Stimulated activated CD8-positive, alpha-beta memory T cell treated with anti-CD3 and anti-CD28 coated beads, Interleukin-4, amount 100 ng/mL, for 1 hour (primary cell): ENCODE measurements at places on chromosomes 6 and 20.

DNA sequence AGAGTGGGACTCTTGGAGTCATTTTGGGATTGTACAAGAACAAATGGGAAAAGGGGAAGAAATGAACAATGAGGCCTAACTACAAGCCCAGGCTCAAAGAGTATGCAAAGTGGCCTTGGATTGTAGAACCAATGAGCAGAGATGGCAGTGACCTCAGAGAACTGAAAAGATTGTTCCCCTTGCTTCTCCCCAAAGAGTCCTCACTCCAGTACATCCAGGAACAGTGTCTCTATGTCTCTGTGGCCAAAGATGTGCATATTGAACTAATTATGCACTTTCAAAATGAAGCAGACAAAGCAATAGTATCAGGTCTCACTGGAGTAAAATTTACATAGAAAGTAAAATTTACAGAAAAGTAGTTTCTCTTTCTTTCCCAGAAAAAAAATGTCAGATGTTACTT lies 81.0 kb downstream of the SMLR1 start:
- no peak for DNase-seq

- no peak for DNase-seq
Observed at GRCh38 chr6:72976484-72976883, 248.8 kb downstream of the KHDC1L start.

GRCh38 chr20:51715856-51716185 lies 52.4 kb downstream of the ATP9A start:
- no peak for DNase-seq

DNA sequence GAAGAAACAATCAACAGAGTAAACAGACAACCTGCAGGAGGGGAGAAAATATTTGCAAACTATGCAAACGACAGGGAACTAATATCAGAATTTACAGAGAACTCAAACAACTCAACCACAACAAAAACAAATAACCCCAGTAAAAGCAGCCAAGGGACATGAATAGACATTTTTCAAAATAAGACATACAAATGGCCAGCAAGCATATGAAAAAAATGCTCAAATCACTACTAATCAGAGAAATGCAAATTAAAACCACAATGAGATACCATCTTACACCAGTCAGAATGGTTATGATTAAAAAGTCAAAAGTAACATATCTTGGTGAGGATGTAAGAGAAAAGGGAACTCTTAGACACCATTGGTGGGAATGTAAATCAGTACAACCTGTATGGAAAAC lies 215.0 kb downstream of the THBS2 start:
- no peak for DNase-seq

DNA sequence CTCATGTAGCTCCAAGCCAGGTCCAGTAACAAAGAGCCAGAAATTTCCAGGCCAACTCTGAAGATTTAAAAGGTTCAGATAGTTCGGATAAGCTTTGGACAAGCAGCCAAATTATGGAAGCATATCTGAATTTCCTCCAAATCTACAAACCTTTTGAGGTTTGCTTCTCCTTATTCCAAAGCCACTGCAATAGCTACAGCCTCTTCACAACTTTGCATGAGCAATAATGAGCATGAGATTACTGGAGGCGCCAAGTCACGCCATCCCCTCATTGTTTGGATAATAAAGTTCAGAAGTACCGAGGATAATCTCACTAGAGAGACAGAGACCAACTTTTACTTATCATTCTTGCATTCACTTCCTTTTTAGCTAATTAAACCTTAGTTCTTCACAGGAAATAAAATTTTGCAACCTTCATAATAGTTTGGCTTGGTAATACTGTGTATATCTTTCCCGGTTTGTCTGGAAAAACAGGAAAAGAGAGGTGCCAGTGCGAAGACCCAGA lies 329.6 kb upstream of the RSPO3 start:
- DNase-seq = no peak

DNA sequence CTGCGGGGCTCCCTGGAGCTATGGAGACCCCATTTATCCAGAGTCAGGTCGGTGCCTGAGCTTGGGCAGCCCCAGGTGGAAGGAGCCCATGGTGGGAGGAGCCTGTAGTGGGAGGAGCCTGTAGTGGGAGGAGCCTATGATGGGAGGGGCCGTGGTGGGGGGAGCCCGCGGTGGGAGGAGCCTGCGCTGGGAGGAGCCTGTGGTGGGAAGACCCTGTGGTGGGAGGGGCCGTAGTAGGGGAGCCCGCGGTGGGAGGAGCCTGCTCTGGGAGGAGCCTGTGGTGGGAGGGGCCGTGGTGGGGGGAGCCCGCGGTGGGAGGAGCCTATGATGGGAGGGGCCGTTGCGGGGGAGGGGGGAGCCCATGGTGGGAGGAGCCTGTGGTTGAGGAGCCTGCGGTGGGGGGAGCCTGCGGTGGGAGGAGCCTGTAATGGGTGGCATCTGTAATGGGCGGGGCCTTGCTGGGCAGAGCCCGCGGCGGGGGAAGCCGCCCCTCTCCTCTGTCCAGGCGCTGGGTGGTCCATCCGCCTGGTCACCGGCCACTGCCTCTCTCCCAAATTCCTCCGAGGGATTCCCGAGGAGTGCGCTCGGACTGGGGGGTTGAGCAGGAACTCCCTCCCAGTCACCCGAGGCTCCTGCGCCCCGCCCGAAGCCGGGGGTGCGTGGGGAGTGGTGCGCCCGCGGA lies 567 bp upstream of the FNDC11 start:
- peak; percentile 83 for DNase-seq

GRCh38 chr6:150380256-150380655 lies 11.4 kb downstream of the IYD start:
- DNase-seq = no peak

DNA sequence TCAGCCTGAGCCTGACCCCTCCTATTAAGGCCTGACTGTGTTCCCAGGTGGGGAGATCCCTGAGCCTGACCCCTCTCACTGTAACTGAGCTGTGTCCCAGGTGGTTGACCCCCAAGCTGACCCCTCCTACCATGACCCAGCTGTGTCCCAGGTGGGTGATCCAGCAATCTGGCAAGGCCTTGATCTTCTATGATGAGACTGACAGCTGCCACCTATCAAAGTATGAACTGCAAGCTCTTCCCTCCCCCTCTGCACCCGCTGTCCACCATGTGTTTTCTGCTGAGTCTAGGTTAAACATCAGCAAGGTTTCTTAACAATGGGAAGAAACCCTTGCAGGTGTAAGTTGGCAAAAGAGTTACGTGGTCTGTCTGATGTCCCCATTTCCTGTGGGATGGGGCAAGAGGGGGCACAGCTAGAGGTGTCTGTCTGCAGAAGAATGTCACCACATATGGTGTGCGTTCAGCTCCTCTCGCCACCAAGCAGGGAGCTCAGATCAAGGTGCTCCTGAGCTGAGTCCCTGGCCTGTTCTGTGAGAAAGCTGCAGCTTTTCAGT lies 5.9 kb downstream of the PXDC1 start:
- DNase-seq = no peak

DNA sequence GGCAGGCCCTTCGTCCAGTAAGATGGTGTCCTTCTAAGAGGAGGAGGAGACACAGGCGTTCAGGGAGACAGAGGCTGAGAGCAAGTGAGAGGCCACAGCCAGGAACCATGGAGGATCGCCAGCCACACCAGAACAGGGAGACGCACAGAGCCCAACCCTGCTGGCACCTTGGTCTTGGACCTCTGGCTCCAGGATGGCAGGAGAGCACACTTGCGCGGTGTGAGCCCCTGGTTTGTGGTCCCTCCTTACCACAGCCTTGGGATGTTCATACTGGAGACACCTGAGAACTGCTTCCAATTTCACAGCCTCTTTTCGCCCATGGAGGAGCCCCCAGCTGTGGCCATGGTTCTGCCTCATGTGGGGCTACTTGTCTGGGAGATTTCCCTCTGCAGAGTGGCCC lies 222.4 kb downstream of the DLL1 start:
- DNase-seq = no peak

GRCh38 chr6:157649311-157650260 lies 173.5 kb upstream of the SNX9 start:
- DNase-seq = no peak

- no peak for DNase-seq
Observed at GRCh38 chr6:170092826-170093225, 198.1 kb downstream of the DLL1 start.

GRCh38 chr6:135932651-135933050 lies 81.2 kb downstream of the PDE7B start:
- DNase-seq = no peak

- no peak for DNase-seq
Observed at GRCh38 chr20:61901392-61902220, 164.1 kb downstream of the TAF4 start.

DNA sequence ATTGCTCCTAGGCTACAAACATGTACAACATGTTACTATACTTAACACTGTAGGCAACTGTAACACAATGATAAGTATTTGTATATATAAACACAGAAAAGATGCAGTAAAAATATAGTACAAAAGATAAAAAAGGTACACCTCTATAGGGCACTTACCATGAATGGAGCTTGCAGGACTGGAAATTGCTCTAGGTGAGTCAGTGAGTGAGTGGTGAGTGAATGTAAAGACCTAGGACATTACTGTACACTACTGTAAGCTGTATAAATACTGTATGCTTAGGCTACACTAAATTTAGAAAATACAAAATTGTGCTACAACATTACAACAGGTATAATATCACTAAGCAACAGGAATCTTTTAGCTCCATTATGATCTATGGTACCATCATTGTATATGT lies 312.0 kb upstream of the PREP start:
- DNase-seq = no peak

DNA sequence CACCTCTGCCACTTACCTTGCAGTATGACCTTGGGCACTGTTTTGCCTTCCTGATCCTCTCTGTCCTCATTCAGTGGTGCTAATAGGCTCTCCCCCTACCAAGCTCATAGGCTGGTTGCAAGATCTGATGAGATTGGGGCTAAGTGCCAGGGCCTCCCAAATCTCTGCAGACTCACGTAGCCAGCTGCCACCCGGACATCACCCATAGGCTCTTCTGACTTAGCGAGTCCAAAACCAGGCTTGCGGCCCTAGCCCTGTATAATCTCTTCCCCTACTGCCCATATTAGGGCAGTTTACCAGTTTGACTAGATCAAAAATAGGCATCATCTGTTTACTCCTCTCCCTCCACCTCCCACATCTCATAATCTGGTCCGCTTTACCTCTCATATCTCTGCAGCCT lies 54.2 kb upstream of the VSTM2L start:
- no peak for DNase-seq

- no peak for DNase-seq
Observed at GRCh38 chr6:118283766-118284165, 264.3 kb upstream of the PLN start.

DNA sequence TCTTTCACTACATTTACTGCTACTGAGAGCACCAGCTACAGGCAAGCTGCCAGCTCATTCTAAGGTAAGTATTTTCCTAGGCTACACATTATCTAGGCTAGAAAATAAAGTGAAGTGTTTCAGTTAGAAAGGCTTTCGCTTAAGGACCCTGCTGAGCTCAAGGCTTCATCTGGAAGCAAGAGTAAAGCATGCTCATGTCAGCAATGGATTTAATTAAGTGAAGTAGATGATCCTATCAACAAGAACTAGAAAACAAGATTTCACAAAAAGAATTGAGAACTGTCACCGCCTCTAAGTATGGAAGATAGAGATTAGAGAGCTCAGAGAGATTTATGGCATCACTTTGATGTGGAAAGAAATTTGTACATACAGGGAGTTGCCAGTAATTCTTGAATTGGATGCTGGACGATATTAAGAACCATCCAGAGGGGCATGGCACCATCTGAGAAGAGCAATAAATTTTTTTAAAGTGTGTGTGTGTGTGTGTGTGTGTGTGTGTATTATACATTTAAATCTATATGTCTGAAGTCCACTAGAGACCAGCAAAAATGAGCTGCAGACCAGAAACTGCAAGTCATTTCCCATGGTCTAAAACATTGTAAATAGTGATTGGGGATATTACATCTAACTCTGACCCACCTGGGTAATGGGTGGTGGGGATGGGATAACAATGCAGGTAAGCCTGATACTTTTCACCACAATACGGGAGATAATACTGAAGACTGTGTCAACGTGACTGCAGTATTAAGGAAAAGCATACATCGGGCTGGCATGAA lies 105.2 kb upstream of the MAP7 start:
- DNase-seq = no peak

- DNase-seq = no peak
Observed at GRCh38 chr6:25056130-25056529, 120.4 kb upstream of the RIPOR2 start.

- DNase-seq = no peak
Observed at GRCh38 chr20:47205577-47206123, 150.8 kb downstream of the ZMYND8 start.

GRCh38 chr6:88539295-88539764 lies 373.2 kb upstream of the CNR1 start:
- DNase-seq = no peak

GRCh38 chr6:80566361-80566760 lies 459.9 kb downstream of the BCKDHB start:
- no peak for DNase-seq

- DNase-seq = no peak
Observed at GRCh38 chr6:44779130-44779826, 391.8 kb downstream of the CDC5L start.

DNA sequence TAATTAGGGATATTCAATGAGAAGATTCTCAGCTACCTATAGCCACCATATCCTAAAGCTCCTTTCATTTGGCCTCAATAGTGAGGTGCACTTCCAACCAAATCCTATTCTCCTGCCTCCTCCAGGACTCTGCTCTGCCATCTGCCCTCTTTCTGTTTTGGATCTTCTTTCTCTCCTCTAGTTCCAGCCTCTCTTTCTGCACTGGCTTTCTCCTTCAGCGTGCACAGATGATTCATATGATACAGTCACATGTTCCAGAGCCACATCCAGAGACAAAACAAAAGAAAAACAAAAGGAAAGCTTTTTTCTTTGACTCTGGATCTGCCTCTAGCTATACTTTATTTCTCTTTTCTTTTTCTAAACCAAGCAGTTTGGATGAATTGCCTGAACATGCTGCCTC lies 531.9 kb upstream of the MAN1A1 start:
- no peak for DNase-seq

DNA sequence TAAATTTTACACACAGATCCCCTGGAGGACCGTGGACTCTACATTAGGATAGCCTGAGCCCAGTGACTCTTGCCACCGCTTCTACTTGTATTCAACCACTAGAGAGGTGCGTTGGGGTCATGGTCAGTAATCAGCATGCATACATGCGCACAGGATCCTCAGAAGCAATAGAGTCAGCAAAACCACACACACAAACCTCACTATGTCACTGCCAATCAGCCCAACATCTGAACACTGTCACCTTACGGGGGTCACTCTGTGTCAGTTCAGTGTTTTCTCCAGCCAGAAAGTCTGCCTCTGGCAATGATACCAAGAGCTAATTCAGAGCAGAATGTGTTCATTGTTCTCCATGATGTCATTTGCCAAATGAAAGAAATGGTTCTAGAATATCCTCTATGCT lies 225.3 kb downstream of the KHDC1L start:
- no peak for DNase-seq

- no peak for DNase-seq
Observed at GRCh38 chr20:16530201-16530681, 43.0 kb downstream of the KIF16B start.

DNA sequence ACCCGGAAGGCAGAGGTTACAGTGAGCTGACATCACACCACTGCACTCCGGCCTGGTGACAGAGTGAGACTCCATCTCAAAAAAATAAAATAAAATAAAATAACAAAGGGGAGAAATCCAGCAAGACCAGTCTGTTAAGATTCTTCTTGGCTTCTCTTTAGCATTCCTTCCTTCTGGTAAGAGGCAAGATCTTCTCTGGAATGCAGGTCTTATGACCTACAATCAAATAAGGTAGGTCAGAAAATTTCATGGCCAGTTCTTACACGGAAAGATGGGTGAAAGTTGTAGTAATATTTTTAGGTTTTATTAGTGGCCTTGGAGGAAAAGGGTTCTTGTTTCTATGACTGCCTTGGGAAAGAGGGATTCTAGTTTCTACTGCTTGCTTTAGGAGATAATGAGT lies 180.9 kb downstream of the FUT9 start:
- DNase-seq = no peak
